ENCODE measurements at places on chromosomes 4 and X. TPM values are rescaled to one million over a fixed set of nuclear protein-coding genes. Genes with fewer than 3 reads are reported as not detected.
A peak's percentile ranks its signal among the peaks of the same experiment; 100 is the strongest.

- H3K4me1 ChIP-seq = no peaks in the 10 kb centered on the region
- H3K36me3 ChIP-seq = no peaks in the 10 kb centered on the region
- no peak for DNase-seq
- H3K4me3 ChIP-seq = no peak overlapping the region
Observed at GRCh38 chr4:20096911-20097310, 154.8 kb upstream of the SLIT2 start.

- H3K27me3 ChIP-seq = no peaks in the 10 kb centered on the region
- H3K36me3 ChIP-seq = no peaks in the 10 kb centered on the region
- no peak overlapping the region for H3K27ac ChIP-seq
- DNase-seq = no peak
Observed at GRCh38 chr4:112094330-112094729, 50.9 kb upstream of the FAM241A start.

DNA sequence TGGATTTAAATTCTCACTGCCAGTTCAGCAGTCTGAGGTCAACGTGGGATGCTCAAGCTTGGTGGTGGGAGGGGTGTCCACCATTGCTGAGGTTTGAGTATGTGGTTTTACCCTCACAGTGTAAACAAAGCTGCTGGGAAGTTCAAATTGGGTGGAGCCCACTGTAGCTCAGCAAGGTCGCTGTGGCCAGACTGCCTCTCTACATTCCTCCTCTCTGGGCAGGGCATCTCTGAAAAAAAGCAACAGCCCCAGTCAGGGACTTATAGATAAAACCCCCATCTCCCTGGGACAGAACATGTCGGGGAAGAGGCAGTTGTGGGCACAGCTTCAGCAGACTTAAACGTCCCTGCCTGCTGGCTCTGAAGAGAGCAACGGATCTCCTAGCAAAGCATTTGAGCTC, 14.9 kb upstream of the RRAGB start:
- H3K4me3 ChIP-seq = no peak overlapping the region
- H3K27ac ChIP-seq = no peak overlapping the region
- no peaks in the 10 kb centered on the region for H3K36me3 ChIP-seq
- no peak for DNase-seq

DNA sequence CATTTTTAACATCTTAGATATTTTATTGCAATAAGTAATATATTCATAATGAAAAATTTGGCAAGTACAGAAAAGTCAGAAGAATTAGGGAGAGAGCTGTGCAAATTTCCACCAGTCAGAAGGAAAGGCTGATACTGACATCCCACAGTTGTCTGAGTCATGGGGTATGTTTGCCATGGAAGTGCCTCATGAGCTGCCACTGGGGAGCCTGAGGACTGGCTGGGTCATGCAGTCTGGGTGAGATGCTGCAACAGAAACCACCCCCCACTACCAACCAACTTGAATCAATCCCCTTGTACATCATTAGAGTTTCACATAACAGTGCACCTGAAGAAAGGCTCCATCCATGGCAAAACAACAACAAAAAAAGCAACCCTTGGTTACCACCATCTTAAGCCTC, 45.2 kb upstream of the ENPP6 start:
- DNase-seq = no peak
- peaks cover 13% of the 10 kb centered on the region for H3K4me1 ChIP-seq
- H3K27ac ChIP-seq = no peak overlapping the region
- H3K27me3 ChIP-seq = no peaks in the 10 kb centered on the region
- H3K4me3 ChIP-seq = no peak overlapping the region

ADAM29 gene
- total RNA-seq = not detected

- no peak overlapping the region for H3K4me3 ChIP-seq
- no peaks in the 10 kb centered on the region for H3K36me3 ChIP-seq
- H3K27ac ChIP-seq = no peak overlapping the region
- H3K27me3 ChIP-seq = no peaks in the 10 kb centered on the region
- H3K4me1 ChIP-seq = no peaks in the 10 kb centered on the region
Observed at GRCh38 chr4:103754844-103755243, 35.1 kb upstream of the TACR3 start.

- DNase-seq = no peak
- H3K27me3 ChIP-seq = no peaks in the 10 kb centered on the region
- H3K4me3 ChIP-seq = no peak overlapping the region
- no peak overlapping the region for H3K27ac ChIP-seq
- no peaks in the 10 kb centered on the region for H3K4me1 ChIP-seq
Observed at GRCh38 chrX:68650491-68650890, 3.0 kb downstream of the STARD8 start.

GRCh38 chr4:162706632-162707031, 460.1 kb downstream of the NAF1 start:
- H3K27me3 ChIP-seq = no peaks in the 10 kb centered on the region
- H3K4me1 ChIP-seq = no peaks in the 10 kb centered on the region
- no peaks in the 10 kb centered on the region for H3K36me3 ChIP-seq
- no peak overlapping the region for H3K4me3 ChIP-seq

DNA sequence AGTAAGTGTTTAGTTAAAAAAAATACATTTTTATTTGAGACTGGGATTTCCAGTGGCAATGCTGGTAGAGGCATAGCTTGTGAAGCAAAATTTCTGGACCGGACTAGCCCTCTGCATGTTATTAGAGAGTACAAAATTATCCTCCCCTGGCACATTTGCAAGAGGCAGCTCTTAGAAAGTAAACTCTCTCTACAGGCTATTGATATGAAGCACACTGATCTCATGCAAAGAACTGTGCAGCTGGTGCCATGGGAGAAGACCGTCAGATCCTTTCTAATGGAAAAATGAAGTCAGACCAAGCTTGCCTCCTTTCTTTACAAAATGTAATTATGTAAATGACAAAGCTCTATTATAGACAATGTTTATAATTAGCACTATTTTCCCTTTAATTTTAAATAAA, 2717.2 kb downstream of the PCDH7 start:
- H3K4me1 ChIP-seq = no peaks in the 10 kb centered on the region
- H3K36me3 ChIP-seq = no peaks in the 10 kb centered on the region
- no peaks in the 10 kb centered on the region for H3K27me3 ChIP-seq
- no peak overlapping the region for H3K27ac ChIP-seq
- DNase-seq = no peak

DNA sequence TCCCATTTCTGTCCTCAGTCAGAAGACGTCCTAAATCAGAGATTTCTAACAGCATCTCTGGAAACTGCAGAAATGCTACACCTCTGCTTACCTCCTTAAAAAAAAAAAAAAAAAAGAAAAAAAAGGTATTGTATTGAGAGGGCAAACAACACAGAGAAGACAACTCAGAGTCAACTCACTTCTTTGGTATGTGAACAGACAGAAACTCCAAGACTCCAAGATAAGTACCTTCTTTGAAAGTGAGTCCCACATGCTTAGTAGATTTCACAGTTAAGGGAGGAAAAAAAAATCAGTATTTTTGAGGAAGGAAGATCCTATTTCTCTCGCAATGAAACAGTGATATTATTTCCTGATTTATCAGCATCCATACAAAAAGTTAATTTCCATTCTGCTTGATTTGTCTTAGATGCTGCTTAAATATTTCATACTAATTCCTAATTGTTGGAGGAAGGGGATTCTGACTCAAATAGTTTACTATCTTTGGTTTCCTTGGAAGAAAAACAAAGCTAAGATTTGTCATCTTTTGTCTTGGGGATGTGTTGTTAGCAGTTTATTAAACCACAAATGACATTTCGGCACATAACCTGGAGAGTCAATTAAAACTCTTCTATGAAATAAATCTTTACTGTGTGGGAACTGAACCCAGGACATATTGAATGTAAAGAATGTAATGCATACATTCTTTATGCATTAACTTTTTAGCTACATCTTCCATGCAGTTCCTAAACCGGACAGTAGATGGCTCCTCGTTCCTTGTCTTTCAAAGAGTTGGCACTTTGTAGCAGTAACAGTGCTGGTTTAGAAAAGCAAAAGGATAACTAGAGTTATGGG, 4.7 kb downstream of the RASGEF1B start:
- DNase-seq = no peak
- H3K27me3 ChIP-seq = no peaks in the 10 kb centered on the region
- peaks cover 60% of the 10 kb centered on the region for H3K4me1 ChIP-seq
- peak overlapping the region; percentile 4 for H3K4me3 ChIP-seq
- H3K27ac ChIP-seq = no peak overlapping the region
- H3K36me3 ChIP-seq = no peaks in the 10 kb centered on the region

- H3K36me3 ChIP-seq = no peaks in the 10 kb centered on the region
- DNase-seq = no peak
- H3K27ac ChIP-seq = no peak overlapping the region
- H3K27me3 ChIP-seq = no peaks in the 10 kb centered on the region
Observed at GRCh38 chr4:118917582-118917981, 28.9 kb downstream of the SYNPO2 start.

GRCh38 chr4:42474406-42474805, 77.1 kb downstream of the SHISA3 start:
- no peak overlapping the region for H3K27ac ChIP-seq
- no peaks in the 10 kb centered on the region for H3K36me3 ChIP-seq
- no peaks in the 10 kb centered on the region for H3K27me3 ChIP-seq
- DNase-seq = no peak
- no peaks in the 10 kb centered on the region for H3K4me1 ChIP-seq
- no peak overlapping the region for H3K4me3 ChIP-seq

- peaks cover 25% of the 10 kb centered on the region for H3K36me3 ChIP-seq
- H3K4me3 ChIP-seq = no peak overlapping the region
- no peak for DNase-seq
- no peaks in the 10 kb centered on the region for H3K27me3 ChIP-seq
- H3K27ac ChIP-seq = no peak overlapping the region
Observed at GRCh38 chrX:68710870-68711576, 63.6 kb downstream of the STARD8 start.

DNA sequence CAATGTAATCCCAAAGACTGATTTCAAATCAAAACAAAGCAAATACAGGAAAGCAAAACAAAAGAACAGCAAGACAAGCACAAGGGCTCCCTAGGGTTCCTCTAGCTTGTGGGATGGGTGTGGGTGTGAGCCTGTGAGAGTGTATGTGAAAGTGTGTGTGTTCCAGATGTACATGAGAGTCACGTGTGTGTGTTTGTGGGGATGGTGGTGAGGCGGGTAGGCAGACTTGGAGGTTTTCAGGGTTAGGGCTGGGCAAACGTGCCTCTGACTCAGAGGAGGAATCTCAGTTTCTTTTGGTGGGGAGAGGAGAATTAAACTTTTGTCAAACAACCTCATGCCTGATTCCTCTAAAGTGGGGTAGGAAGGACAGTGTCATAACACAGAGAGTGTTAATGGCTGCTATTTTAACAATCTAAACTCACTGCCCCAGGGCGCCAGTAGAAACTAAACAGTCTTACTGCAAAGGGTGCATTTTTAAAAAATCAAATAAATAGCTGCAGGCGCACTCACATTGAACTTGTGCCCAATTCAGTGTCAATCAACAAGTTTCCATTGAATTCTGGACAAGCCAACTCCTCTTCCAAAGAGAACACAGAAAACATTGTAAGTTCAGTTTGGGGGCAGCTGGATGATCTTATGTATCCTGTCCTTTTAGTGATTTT, 51.8 kb downstream of the CHRDL1 start:
- H3K27ac ChIP-seq = no peak overlapping the region
- no peaks in the 10 kb centered on the region for H3K27me3 ChIP-seq
- no peak for DNase-seq
- no peaks in the 10 kb centered on the region for H3K36me3 ChIP-seq

DNA sequence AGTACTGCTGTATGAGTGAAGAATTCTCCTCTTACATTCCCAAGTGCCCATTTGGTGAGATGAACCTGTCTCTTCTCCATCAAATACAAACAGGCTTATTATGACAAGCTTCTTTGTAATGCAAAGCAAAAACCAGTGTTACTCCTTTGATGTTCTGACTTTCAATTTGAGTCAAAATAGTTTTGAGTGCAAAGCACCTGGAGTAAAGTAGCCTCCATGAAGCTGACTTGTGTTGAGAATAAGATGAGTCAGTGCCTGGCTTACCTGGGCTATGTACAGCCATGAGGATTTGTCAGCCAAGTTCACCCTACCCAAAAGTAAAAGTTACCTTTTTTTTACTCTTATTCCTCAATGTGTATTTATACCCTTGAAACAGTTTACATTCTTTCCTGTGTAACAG, 132.5 kb upstream of the FMR1 start:
- no peak overlapping the region for H3K4me3 ChIP-seq
- no peak overlapping the region for H3K27ac ChIP-seq
- H3K27me3 ChIP-seq = no peaks in the 10 kb centered on the region

DNA sequence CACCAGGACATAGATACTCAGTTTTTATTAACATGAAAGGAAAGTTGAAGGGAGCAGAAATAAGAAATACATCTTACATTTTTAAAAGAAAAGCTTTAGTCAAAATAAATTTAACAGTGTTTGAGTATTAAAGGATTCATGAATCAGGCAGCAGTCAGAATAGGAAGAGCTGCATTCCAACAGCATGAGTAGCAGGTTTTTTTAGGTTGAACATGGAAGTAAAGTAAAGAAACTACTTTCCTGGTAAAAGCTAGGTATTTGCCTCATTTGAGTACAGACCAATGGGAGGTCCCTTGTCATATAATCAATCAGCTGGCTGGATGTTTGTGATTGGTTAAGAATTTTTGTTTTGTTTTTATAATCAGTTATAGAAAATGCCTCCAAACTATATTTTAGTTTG, 645.9 kb upstream of the INTU start:
- DNase-seq = no peak
- H3K27me3 ChIP-seq = no peaks in the 10 kb centered on the region
- no peaks in the 10 kb centered on the region for H3K36me3 ChIP-seq
- no peak overlapping the region for H3K4me3 ChIP-seq
- no peaks in the 10 kb centered on the region for H3K4me1 ChIP-seq

DNA sequence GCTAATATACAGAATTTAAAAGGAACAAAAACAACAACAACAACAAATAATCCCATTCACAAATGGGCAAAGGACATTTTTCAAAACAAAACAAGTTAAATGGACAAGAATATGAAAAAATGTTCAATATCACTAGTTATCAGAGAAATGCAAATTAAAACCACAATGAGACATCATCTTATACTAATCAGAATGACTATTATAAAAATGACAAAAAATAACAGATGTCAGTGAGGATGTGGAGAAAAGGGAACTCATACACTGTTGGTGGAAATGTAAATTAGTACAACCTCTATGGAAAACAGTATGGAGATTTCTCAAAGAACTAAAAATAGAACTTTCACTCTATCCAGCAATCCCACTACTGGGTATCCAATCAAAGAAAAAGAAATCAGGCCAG, 92.6 kb downstream of the KIT start:
- no peaks in the 10 kb centered on the region for H3K4me1 ChIP-seq
- DNase-seq = no peak
- H3K27me3 ChIP-seq = no peaks in the 10 kb centered on the region
- no peak overlapping the region for H3K4me3 ChIP-seq
- H3K36me3 ChIP-seq = no peaks in the 10 kb centered on the region

DNA sequence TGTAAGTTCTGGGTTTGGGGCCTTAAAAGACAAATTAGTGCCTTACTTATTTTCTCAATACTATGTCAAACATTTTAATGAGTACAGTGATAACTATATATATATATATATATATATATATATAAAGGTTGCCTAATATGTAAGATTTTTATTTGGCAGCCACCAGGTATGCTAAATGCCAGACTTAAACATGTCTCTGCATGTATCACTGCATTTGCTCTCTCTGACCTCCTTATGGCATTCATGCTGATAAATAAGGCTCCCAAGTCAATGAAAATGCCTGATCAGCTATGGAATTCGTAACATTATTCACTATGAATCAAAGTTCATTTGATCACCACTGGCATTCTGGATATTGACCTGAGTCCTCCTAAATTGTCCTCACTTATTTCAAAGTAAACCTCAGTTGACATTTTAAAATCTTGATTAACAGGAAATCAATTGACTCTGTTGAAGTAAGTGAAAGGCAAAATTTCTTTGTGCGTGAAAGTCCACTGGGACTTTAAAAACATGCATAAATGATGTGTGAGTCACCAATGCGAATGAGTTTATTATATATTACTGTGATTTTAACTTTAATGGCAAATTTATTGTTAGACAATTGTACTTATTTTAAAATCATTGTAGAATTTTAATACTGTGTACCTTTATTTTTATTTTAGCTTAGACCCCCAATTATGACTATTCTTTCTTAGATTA, 29.2 kb upstream of the AREG start:
- no peaks in the 10 kb centered on the region for H3K27me3 ChIP-seq
- DNase-seq = no peak
- no peaks in the 10 kb centered on the region for H3K36me3 ChIP-seq
- H3K4me3 ChIP-seq = no peak overlapping the region
- no peaks in the 10 kb centered on the region for H3K4me1 ChIP-seq

Measured in lower lobe of right lung (tissue), 2 donors.